Left cardiac atrium (tissue), 4 donors: ENCODE measurements at places on chromosomes 4 and X. TPM values are rescaled to one million over a fixed set of nuclear protein-coding genes. Genes with fewer than 3 reads are reported as not detected.

Gene SUPT20HL2
- not detected for total RNA-seq

DNA sequence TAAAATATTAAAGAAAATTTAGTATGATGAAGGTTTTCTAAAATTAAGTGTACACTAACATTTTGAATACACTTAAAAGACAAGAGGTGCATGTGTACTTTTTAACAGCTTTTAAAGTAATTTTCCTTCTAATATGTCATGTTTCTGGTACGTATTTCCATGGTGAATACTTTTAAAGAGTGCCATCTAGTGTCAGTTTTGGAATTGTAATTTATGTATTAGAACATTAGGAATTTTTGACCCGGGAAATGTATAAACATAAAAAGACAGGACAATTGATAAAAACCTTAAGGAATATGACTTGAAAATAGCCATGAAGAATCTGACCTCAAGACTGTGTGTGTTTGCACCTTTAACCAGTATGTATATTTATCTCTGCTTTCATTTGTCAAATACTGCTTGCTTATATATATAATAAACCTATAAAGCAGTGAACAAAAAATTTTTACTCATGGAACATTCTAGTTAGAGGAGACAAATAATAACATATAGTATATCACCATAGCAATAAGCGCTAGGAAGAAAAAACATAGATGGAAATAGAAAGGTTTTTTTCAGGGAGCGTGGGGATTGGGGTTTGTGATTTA, 7.2 kb downstream of the GSTCD start:
- no peak for DNase-seq

Gene CFAP47
- not detected for total RNA-seq

Gene SMARCA1
- total RNA-seq, result 30.9 TPM

DNA sequence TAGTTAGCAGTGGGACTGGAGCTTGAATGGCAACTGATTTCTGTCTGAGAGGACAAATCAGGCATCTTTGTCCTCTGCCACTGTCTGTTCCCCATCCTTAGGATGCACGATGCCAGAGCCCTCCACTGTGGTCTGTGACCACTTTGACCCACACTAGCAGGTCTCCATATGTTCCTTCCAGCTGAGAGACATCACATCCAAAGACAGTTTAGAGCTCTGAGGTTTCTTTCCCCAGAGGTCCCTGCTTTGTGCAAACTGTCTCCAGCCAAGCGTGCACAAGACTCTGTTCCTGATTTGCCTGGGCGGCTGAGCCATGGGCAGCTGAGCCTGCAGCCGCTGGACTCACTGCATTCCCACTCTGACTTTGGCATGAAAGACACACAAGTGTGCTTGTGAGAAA, 98.0 kb downstream of the PTTG2 start:
- no peak for DNase-seq

Gene VSIG1
- not detected for total RNA-seq

DNA sequence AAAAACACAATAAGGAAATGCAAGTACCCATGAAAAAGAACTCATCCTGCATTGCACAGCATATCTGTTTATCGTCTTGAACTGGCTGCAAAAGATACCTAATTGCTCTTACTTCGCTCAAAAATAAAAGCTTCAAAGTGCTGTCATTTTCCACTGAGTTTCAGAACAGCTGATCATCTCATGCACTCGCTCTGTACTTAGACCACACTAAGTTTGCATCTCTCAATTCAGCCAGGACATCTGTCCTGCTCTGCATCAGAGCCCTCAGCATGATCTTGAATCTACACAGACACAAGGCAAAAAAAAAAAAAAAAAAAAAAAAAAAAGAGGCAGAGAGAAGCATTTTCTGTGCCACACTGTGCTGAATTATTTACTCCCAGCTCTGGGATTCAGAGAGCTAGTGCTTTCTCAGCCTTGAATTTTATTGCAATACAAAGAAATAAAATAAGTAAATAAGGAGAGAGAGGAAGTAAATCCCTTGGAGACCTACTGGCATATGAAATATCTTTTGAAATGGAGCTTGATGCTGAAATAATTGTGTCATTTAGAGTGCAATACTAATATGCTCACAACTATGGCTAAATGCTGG, 81.3 kb downstream of the PPP1R2C start:
- no peak for DNase-seq

- DNase-seq, result no peak
These were observed 2.0 kb downstream of the USP9X start for GRCh38 chrX:41087201-41087600.

DNA sequence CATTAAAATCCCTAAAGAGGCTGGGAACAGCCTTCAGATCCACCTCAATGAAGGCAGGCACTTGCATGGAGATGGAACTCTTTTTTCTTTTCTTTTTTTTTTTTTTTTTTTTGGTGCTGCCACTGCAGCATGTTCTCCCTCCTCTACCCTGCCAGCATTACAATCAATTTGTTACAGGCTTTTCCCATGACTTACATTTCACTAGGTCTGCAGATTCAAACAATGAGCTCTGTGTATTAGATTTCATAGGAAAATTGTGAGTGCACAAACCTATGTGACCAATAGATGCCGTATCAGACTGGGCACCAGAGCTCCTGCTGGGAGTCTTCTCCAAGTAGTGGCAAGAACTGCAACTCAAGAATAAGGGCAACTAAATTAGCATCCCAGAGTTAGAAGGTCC, 63.8 kb upstream of the GABRQ start:
- DNase-seq, result no peak

DNA sequence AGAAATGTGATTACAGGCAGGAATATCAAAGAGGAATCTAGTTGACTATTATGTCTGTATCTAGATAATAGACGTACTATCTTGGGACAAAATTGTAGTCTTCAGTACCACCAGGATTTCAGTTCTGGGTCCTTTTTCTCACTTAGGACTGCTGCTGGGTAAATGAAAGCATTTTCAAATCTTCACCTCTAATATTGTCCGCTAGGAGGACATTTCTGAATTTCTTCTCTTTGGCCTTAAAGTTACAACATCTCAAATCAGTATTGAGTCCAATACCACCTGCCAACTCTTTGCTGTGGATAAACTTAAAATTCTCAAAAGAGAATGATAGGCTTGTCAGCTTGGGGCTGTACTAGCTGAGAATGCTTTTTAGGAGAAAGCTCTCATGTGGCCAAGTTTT, 6.0 kb downstream of the FGF16 start:
- DNase-seq, result no peak

GRCh38 chr4:155487210-155487609, 110.4 kb upstream of the MAP9 start:
- DNase-seq, result no peak
